ENCODE measurements at places on chromosomes 5 and 9.

DNA sequence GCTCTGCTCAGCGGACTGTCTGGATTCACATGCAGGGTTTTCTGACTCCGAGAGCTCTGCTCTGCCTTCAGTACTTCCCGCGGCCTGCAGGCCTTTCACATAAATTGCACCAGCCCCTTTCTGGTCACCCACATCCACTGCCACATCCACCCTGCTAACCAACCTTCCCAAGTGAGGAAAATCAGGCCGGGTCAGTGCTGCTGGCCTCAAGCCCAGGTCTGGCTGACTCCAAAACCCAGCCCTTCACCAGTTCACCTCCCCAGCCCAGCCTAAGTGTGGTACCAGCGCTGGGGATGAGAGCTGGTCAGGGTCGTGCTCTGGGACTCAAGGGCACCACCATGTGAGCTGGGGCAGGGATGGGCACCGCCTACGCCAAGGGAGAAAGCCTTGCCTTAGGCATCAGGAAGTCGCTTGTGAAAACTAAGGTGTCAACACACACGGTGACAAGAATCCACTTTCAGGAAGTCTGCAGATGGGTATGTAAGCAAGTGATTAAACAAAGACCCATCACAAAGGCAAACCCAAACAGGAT is 12.3 kb downstream of the LMAN2 start:
- no peak overlapping the region for H3K4me3 ChIP-seq
- H3K4me1 ChIP-seq = peaks cover 8% of the 10 kb centered on the region
- no peaks in the 10 kb centered on the region for H3K27me3 ChIP-seq
- H3K27ac ChIP-seq = no peak overlapping the region

DNA sequence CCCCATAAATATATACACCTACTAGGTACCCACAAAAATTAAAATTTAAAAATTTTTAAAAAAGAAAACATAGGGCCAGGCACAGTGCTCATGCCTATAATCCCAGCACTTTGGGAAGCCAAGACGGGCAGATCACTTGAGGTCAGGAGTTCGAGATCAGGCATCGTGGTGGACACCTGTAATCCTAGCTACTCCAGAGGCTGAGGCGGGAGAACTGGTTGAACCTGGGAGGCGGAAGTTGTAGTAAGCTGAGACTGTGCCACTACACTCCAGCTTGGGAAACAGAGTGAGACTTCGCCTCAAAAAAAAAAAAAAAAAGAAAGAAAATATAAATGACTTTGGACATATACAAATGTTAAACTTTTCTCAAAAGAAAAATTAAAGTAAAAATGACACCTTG is 33.3 kb upstream of the RNF38 start:
- H3K4me3 ChIP-seq = no peak overlapping the region
- no peak for ATAC-seq
- H3K27ac ChIP-seq = no peak overlapping the region
- H3K27me3 ChIP-seq = no peaks in the 10 kb centered on the region
- H3K36me3 ChIP-seq = peaks cover 7% of the 10 kb centered on the region

- H3K27ac ChIP-seq = peak overlapping the region; percentile 73
- no peak for ATAC-seq
- H3K4me1 ChIP-seq = peaks cover 20% of the 10 kb centered on the region
These were observed 173.1 kb upstream of the IER5L start for GRCh38 chr9:129351058-129351641.

GRCh38 chr5:14420101-14420811 is 161.3 kb upstream of the OTULINL start:
- H3K4me3 ChIP-seq = no peak overlapping the region
- H3K36me3 ChIP-seq = no peaks in the 10 kb centered on the region

DNA sequence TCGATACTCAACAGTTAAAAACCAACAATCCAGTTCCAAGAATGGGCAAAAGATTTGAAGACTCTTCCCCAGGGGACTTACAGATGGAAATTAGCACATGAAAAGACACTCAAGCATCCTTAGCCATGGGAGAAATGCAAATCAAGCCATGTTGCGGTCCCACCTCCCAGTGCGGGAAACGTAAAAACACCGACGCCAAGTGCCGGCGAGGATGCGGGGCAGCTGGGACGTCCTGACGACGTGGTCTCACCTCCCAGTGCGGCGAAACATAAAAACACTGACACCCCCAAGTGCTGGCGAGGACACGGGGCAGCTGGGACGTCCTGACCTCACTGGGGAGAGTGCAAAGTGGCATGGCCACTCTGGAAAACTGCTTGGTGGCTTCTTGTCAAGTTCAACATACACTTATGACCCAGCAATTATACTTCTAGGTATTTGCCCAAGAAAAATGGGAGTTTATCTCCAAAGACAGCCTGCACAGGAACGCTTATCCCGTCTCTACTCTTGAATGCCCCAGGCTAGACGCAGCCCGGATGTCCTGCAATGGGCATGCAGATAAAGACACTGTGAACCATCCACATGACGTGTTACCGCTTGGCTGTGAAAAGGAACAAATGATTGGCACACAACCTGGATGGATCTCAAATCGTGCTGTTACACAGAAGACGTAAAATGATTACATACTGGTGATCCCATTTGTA is 60.1 kb upstream of the UBAC1 start:
- ATAC-seq = no peak

- no peaks in the 10 kb centered on the region for H3K4me1 ChIP-seq
- ATAC-seq = no peak
- H3K27ac ChIP-seq = no peak within 1 kb of the TSS
- H3K4me3 ChIP-seq = no peak within 1 kb of the TSS
- H3K27me3 ChIP-seq = no peaks in the 10 kb centered on the region
These were observed at the start of gene GABRP for GRCh38 chr5:170783498-170784247. TSS of gene GABRP (plus strand) at chr5:170783725. CDS start at chr5:170788616, 4,891 bp downstream.

DNA sequence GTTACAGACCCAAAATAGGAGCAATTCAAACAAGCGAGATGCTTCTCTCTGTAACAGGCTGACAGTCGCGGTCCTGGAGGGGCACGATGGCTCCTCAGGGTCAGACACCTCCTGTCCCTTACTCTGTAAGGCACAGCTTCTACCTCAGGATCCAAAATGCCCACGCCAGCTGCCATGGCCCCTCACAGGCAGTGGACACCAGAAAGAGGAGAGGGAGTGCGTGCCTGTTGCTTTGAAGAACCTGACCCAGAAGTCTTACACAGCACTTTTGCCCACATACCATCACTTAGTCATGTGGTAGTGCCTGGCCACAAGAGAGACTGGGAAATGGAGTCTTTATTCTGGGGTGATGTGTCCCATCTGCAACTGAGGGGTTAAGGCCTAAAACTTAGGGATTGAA is 11.6 kb upstream of the ABL1 start:
- no peaks in the 10 kb centered on the region for H3K27me3 ChIP-seq
- peak overlapping the region; percentile 77 for H3K27ac ChIP-seq
- ATAC-seq = no peak
- H3K4me3 ChIP-seq = no peak overlapping the region

GRCh38 chr9:70978085-70978484 is 143.3 kb downstream of the TRPM3 start:
- no peaks in the 10 kb centered on the region for H3K4me1 ChIP-seq
- H3K27me3 ChIP-seq = no peaks in the 10 kb centered on the region
- H3K27ac ChIP-seq = no peak overlapping the region
- no peak overlapping the region for H3K4me3 ChIP-seq

DNA sequence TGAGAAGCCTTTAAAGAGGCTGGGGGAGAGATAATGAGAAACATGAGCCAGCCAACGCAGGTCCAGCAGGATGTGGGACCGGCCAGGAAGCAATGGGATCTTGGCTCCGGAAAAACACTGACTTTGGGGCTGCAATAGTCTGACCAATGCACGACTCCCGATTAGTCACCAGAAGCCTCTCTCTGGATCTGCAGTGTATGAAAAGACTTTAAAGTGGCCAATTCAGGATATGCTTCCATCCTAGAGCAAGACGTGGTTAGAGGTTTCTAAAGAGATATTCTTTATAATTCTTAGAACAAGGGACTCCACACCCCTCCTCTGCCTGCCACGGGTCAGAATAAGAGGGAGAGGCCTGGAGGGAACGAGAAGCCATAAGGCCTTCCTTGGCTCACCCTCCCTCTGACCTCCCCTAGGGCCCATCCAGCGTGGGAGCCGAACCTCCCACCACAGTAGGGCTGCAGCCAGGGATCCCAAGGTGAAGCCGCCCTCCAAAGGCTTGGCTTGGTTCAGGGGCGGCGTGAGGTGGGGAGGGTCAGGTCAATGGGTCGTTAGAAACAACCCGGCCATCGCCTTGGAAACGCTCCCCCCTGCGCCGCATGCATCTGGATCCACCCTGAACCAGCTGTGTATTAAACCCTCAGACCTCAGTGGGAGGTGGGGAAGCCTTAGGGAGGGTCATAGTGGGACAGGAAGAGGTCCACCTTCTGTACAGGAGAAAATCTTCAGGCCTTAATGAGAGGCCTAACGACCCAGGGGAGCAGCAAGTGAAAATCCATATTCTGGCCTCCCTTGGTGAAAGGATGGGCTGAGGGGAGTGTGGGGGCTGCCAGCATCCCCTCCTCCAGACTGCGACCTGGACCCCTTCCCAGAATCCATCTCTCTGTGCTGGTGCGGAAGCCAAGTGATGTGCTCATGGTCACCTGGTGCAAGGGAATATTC is 11.1 kb downstream of the FGF1 start:
- ATAC-seq = peak; percentile 73
- H3K4me3 ChIP-seq = no peak overlapping the region

GRCh38 chr9:133906218-133906617 is 85.9 kb downstream of the VAV2 start:
- no peak overlapping the region for H3K4me3 ChIP-seq
- ATAC-seq = no peak
- H3K4me1 ChIP-seq = no peaks in the 10 kb centered on the region

DNA sequence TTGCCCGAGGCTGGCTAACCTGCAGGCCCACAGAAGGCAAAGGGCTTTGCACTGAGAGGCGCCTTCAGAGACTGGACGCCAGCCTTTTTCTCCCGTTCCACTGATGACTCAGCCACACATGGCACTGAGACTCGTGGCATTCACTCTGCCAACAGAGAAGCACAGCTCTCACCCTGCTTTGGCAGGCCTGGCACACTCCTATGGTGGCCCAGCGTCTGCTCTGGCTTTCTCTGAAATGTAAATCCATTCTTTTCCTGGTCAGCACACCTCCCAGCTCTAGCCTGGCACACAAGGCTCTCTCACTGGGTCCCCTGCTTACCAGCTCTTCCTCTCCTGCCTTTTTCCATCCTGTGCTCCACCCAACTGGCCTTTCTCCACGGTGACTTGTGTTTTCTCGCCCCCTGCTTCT is 5.9 kb upstream of the MELK start:
- peaks cover 12% of the 10 kb centered on the region for H3K4me1 ChIP-seq
- H3K27ac ChIP-seq = peak overlapping the region; percentile 74
- peak; percentile 79 for ATAC-seq

GRCh38 chr5:127280491-127281220 is 9.9 kb upstream of the MEGF10 start:
- peaks cover 11% of the 10 kb centered on the region for H3K27me3 ChIP-seq
- no peaks in the 10 kb centered on the region for H3K36me3 ChIP-seq
- H3K4me3 ChIP-seq = no peak overlapping the region
- no peak for ATAC-seq
- no peaks in the 10 kb centered on the region for H3K4me1 ChIP-seq
- no peak overlapping the region for H3K27ac ChIP-seq

GRCh38 chr9:5842929-5843793 is 10.2 kb upstream of the ERMP1 start:
- H3K4me3 ChIP-seq = no peak overlapping the region
- H3K4me1 ChIP-seq = peaks cover 23% of the 10 kb centered on the region
- no peaks in the 10 kb centered on the region for H3K27me3 ChIP-seq
- H3K27ac ChIP-seq = no peak overlapping the region

DNA sequence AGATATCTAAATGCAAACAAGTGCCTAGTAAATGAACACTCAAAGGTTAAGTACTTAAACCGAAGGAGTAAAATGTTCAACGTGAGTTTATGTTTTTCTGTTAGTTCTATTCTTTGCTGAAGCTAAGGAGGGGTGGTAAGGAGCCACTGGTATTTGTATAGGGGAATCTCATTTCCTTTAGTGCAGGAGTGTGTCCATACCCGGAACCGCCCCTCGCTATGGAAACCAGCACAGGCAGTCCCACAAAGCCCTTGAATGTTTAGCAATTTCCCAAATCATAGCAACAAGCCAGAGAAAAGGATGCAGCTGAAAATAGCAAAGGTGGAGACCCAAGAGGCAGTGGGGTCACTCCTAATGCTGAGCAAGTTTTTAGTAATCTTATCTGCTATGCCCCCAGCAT is 78.8 kb upstream of the STK32A start:
- no peak for ATAC-seq
- H3K27me3 ChIP-seq = no peaks in the 10 kb centered on the region

DNA sequence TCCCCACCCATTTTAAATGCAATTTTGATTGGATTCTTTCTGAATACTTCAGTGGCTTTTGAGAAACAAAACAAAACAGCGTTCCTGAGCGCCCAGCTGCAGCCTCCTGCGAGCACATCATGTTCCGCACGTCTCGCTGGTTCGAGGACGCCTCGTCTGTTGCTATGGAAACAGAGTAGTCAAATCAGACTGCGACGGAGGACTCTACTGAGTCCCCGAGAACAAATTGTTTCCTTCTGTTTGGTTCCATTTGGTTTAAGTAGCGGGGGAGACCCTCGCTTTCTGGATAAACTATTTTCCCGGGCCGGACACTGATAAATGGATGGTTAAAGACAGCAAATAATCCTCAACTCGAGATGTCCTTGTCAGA is 69.0 kb downstream of the SLC28A3 start:
- peak overlapping the region; percentile 25 for H3K4me3 ChIP-seq
- no peaks in the 10 kb centered on the region for H3K36me3 ChIP-seq
- peak overlapping the region; percentile 26 for H3K27ac ChIP-seq
- peak; percentile 75 for ATAC-seq
- H3K27me3 ChIP-seq = peaks cover 30% of the 10 kb centered on the region
- H3K4me1 ChIP-seq = no peaks in the 10 kb centered on the region

All from gastroesophageal sphincter (tissue), 4 donors.